ENCODE measurements at places on chromosomes 12 and 14. TPM values are rescaled to one million over a fixed set of nuclear protein-coding genes. Genes with fewer than 3 reads are reported as not detected.

- peak; percentile 67 for DNase-seq
These were observed 700 bp downstream of the SLC35E3 start for GRCh38 chr12:68746572-68747180.

DNA sequence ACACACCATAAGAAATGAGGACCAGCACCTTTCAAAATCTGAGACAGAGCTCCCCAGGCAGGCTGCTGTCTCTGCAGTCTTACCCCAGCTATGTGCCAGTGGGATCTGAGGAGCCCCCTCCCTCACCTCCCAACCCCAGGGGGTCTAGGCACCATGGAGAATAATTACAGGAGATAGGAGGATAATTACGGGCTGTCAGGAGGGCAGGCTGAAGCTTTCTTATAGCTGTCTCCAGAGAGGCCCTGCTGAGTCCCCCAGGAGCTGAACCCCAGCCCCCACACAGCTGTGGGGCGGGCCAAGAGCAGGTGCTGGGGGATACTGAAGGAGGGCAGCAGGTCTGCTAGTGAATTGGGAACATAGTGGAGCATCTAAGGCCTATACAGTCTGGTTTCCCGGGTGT is 6.8 kb downstream of the CPNE6 start:
- no peak for DNase-seq

DNA sequence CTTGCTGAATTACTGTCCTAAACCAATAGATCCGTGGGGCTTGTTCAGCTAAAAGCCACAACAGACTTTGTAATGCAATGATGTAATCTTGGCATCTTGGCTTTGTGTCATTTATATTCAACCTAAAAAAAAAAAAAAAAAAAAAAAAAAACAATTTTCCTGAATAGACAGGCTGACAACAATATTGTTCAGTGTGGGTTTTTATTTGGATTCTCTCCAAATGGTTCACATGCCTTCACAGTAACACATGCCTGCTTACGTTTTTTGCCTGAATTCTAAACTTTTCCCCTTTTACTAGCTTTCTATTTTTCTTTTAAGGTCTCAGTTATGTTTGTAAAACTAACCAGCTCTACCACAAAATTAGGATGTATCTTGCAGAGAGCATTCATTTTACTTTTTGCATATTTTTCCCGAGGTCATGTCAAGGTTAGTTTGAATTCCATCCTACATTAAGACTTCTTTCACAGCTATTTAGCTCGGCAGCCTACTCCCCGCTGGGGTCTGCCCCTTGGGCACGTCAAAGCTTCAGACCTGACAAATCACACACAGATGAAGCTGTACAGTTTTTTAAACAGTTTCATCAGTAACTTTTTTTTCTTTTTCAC is 213.7 kb upstream of the NPAS3 start:
- DNase-seq = peak; percentile 35

DNA sequence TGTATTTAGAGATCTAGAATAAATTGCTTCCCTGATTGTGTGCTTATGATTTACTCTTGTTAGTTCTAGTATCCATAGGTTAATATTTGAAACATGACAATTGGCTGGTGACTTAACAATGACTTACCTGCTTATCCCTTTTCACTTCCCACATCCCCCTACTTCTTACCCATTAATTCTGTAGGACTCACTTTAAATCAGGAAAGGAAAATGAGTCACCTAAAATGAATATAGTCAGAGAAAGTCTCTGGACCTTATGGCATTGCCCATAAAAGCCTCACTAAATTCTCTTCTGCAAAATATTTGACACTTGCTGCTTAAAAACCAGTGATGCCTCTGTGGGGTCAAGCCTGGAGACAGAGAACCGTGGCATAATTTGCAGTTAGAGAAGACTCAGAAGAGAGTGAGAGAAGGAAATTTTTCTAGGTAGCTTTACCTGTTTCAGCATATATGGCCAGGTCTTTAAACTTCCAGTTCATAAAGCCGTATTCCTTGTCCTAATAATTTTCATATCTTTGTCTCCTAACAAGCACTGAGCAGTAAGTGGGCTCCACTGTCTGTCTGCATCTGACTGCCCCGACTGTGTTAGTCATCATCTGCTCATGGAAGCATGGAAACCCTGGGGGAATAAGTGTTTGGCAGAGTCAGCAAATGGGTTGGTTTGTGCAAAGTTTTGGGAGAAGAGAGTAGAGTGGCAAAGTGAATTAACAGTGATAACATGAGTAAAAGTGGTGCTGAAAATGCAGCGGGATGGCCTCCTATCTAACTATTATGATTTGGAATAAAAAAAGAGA is 294.4 kb downstream of the AKAP6 start:
- no peak for DNase-seq

DNA sequence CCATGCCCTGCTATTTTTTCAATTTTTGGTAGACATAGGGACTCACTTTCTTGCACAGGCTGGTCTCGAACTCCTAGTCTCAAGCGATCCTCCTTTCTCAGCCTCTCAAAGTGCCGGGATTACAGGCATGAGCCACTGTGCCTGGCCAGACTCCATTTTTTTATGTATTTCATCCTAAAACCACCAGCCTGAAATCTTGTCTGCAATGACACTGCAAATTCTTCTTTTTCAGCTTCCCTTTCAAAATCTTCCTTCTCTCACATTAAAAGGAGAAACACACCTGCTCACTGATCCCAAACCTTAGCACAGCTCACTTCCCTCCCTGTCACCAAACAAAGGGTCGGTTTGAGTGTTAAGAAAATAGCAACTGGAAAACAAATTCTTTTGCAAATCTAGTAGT is 62.6 kb downstream of the PPP2R5E start:
- DNase-seq = no peak

DNA sequence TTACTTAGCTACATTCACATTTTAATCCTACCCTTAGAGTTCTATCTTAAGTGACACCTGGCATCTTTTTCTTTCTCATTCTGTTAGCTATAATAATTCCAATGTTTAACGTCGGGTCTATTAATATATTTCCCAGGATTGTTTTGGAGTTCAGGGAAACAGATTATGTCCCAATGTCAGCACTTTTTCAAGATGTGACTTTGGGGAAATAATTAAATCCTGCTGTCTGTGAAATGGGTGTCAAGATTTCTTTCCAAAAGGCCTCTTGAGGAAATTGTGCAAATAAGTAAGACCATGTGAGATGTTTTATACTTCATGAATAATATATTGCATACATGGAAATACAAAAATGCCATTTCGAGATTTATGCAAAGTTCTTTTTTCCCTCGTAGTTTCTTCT is 887.6 kb upstream of the SEL1L start:
- DNase-seq = no peak

- no peak for DNase-seq
These were observed 43.3 kb upstream of the MBIP start for GRCh38 chr14:36363704-36364103.

DNA sequence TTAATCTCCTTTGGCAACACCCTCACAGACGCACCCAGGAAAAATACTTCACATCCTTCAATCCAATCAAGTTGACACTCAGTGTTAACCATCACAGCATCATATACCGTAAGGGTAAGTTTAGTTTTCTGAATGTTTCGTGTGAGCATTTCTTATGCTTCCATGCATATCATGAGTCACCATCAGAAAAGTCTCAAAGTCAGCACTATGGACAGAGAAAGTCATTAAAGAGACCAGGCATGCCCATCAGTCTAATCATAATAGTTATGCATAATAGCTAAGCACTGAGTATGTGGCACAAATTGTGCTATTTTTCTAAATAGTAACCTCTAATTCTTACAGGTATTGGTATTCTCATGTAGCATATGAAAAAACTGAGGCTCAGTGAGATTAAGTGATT is 158.8 kb upstream of the PRMT8 start:
- DNase-seq = no peak

DNA sequence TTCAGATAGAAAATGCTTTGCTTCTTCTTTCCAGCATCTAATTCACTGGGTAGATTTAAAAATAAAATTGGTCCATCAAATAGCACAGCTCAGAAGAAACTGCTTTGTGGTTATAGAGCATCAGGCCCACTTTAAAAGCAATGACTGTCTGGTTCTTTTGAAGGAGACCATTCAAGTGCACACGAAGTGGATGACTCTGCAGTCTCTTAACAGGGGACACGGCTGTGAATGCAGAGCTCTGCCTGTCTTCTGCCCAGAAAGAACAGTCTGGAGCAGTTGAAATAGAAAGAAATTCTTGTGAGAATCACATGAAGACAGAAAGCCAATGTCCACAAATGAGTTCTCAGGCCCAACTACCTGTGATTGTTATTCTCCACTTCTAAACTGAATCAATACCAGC is 138.7 kb upstream of the PLEKHA5 start:
- no peak for DNase-seq

- no peak for DNase-seq
These were observed 9.0 kb downstream of the TSPAN9 start for GRCh38 chr12:3086211-3086610.

DNA sequence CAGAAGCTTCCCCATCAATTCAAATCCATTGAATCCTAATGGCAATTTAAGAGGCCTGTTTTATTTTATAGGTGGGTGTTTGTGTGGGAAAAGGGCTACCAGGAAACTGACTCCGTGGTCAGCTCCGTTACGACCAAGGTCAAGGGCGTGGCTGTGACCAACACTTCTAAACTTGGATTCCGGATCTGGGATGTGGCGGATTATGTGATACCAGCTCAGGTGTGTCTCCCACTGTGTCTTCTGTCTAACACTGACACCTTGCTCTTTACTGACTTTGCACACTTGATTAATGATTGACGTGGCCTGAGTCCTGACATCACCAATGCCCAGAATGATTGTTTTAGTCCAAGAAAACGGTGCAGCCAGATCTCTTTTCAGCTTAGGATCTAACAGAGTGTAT is 7.1 kb downstream of the P2RX4 start:
- DNase-seq = no peak

- DNase-seq = no peak
These were observed 59.4 kb upstream of the FOXN3 start for GRCh38 chr14:89476354-89476896.

GRCh38 chr12:76669981-76670380 is 93.9 kb upstream of the ZDHHC17 start:
- no peak for DNase-seq

GRCh38 chr14:49688701-49689030 is 652 bp upstream of the POLE2 start:
- no peak for DNase-seq

DNA sequence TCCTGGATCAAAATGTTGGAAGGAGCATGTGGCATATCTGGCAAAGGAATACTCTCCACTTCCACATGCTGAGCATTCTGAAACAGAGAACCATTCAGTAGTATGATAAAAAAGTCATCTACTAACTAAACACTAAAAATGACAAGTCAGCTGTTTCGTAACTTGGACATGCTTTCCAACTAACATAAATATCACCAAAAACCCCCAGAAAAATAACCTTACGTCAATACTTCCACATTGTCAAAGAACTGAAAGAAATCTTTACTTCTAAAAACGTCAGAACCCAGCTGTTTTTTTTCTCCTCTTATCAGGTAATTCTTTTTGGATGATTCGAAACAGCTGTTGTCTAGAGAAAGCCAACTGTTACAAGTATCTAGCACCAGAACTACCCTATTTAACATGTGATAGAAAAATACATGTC is 8.2 kb downstream of the WBP11 start:
- no peak for DNase-seq

DNA sequence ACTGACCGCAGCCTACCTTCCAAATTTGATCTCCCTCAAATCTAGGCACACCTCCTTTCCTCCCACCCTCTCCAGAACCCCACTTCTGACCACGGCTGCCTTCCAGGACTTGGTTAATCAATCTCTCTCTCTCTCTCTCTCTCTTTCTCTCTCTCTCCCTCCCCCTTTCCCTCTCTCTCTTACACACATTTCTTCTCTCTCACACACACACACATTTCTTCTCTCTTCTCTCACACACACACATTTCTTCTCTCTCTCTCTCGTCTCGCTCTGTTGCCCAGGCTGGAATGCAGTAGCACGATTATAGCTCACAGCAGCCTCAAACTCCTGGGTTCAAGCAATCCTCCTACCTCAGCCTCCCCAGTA is 521 bp upstream of the GMFB start:
- no peak for DNase-seq

DNA sequence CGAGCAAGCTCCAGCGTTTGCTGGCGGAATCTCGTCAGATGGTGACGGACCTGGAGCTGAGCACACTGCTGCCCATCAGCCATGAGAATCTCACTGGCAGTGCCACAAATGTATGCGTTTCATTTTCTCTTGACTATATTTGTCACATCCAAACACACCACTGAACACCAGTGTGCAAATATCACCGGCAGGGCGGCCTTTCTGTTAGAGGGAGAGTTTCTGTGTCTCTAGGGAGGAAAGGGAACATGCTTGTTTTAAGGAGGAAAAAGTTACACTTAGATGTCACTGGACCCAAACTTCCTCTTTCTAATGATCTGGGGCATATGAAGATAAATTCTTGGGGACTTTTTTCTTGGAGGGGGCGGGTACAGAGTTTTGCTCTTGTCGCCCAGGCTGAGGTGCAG is 21.9 kb upstream of the HIP1R start:
- no peak for DNase-seq

DNA sequence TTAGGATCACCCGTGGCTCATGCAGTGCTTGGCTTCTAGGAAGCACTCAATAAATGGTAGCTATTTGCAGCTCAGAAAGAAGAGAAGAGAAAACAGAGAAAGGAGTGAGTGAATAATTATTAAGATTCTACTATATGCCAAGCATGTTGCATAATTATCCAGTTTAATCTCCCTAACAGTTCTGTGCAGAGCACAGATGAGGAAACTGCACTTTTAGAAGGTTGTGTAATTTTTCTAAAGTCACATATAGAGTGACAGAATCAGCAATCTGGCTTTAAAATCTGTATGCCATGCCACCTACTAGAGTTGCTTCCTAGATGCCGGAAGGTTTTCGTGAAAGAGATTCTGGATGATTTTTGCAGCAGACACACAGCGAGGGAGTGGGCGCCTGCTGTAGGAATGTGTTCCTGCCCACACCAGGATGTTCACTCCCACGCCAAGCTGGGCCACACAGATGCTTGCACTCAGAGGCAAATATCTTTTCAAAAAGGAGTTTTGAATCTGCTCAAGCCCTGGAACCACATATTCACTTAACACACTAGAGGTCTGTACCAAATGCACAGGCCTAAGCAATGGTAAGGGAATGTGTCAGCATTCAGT is 50.2 kb upstream of the SMCO2 start:
- DNase-seq = no peak

DNA sequence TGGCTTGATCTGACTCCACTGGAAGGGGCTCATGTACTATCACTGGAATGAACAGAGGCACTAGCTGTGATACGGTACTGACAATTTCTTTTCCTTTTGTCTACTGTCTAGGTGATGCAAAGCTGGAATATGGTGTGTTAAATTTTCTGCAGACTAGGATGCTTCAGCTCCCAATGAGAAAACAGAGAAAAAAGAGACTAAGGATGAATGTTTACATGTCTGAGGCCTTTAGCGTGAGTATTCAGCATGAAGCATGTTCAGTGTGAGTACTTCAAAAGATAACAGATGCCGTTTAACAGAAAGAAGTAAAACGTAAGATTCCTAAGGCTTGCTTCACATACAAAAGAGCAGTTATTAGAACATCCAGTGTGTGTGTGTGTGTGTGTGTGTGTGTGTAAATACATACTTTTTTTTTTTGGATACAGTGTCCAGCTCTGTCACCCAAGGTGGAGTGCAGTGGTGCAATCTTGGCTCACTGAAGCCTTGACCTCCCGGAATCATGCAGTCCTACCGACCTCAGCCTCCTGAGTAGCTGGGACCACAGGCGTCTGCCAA is 92.3 kb upstream of the FERMT2 start:
- DNase-seq = no peak

Gene SLC11A2
- 24.6 TPM for total RNA-seq

Gene APOF
- total RNA-seq = not detected

Gene SLCO1B3
- total RNA-seq = not detected

Gene HOXC11
- 2.3 TPM for total RNA-seq

Gene APEX1
- 289 TPM for total RNA-seq

Gene CPM
- not detected for total RNA-seq
